A549 treated with GW870086 at 1 μM for 4 hours (cell line): ENCODE measurements at places on chromosomes 16 and 17. TPM values are rescaled to one million over a fixed set of nuclear protein-coding genes. Genes with fewer than 3 reads are reported as not detected.

Gene FAM234A
- total RNA-seq, result 40.6 to 50.1 TPM (median 47.8 TPM) in 5 replicates

Gene FBXW10B
- total RNA-seq, result 2.4 to 4.2 TPM (median 3.1 TPM) in 5 replicates

Gene IRX3
- 5.0 to 6.5 TPM (median 5.2 TPM) in 5 replicates for total RNA-seq

Gene ATP5PD
- 492 to 570 TPM (median 501 TPM) in 5 replicates for total RNA-seq

Gene TEKT5
- total RNA-seq, result 0.14 TPM in 1 of 5 replicates, not detected in the others

Gene FOXN1
- 0.03 TPM in 2 of 5 replicates, not detected in the others for total RNA-seq

Gene SLC9A5
- 1.4 to 1.7 TPM (median 1.6 TPM) in 5 replicates for total RNA-seq

Gene NPIPA7
- total RNA-seq, result 6.2 to 20.0 TPM (median 8.9 TPM) in 5 replicates

Gene HOXB1
- total RNA-seq, result not detected in 5 replicates

Gene TMIGD1
- not detected in 5 replicates for total RNA-seq

Gene KCNG4
- total RNA-seq, result not detected in 5 replicates
